NCI-H524 (cell line): ENCODE measurements at places on chromosomes 4 and X.

DNA sequence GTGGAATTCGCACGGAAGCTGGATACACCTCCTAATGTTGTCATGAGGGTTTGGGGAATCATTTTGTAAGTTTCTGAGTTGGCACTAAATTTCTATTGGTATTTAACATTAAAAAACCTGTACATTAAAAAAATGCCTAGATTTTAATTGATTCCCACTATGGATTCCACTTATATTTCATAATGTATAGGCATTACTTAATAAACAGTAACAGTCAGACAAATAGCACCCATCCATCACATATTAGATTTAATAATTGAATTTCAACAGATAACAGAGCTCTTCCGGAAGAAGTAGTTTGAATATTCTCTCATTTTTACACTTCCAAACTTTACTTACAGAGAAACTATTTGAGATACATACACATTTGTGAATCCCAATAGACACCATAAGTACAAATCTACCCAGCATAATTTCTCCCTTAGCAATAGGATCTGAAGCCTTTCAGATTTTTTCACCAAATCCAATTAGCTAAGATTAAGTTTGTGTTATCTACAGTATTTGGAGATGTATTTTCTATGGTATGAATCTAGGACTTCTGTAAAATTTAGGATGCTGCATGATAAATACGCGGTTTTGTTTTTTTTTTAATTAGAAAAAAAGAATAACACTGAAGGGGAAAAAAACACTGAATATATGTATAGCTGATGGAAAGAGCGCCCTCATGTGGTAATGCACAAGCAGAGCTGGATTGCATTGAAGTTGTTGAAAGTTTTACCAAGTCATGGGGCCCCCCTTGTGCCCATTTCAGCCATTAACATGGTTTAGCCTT, 12.2 kb upstream of the ODAM start:
- peak; percentile 50 for DNase-seq

GRCh38 chrX:142994988-142995387, 30.7 kb upstream of the SPANXN4 start:
- no peak for DNase-seq

DNA sequence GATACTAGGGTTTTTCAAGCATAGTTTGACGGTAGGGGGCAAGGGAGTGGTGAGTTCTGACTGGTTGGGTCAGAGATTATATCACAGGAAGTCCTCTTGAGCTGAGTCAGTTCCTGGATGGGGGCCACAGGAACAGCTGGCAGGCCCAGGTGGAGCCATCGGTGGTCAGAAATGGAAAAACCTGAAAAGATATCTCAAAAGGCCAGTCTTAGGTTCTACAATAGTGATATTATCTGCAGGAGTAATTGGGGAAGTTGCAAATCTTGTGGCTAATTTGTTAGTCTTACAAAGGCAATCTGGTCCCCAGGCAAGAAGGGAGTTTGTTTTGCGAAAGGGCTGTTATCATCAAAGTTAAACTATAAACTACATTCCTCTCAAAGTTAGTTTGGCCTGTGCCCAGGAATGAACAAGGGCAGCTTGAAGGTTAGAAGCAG, 159.3 kb downstream of the PTCHD1 start:
- peak; percentile 5 for DNase-seq

DNA sequence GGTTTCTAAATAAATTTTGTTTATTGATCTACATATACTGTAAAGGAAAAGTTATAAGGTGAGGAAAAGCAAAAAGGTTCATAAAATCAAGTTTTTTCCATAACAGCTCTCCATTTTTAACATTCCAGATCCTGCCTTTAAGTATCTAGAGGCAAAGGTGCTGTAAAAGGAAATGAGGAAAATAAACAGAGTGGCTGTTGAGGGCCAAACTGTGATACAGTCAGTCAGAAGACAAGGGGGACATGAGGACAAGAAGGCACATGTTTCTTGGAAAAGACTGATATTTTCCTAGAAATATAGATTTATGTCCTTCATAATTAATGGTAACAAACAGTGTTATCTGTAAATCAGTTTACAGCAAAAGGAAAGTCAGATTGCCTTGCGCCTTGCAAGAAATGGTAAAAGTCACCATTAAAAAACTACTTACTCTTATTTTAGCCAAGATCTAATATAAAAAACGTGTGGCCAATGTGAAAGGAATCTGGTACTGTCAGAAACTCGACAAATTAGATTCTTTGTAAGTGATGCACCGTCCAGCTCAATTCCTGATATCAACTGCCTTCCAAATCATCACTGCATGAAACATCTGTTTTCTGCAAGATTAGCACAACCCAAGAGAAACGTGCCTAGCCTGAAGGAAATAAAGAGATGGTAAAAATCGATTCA, 34.0 kb upstream of the VEGFD start:
- DNase-seq: no peak

GRCh38 chr4:53055274-53055673, 193.2 kb downstream of the RASL11B start:
- no peak for DNase-seq

- no peak for DNase-seq
Measured at GRCh38 chr4:168321006-168321405, 2.5 kb upstream of the DDX60 start.

GRCh38 chr4:15024386-15024785, 22.1 kb downstream of the CPEB2 start:
- DNase-seq: no peak

DNA sequence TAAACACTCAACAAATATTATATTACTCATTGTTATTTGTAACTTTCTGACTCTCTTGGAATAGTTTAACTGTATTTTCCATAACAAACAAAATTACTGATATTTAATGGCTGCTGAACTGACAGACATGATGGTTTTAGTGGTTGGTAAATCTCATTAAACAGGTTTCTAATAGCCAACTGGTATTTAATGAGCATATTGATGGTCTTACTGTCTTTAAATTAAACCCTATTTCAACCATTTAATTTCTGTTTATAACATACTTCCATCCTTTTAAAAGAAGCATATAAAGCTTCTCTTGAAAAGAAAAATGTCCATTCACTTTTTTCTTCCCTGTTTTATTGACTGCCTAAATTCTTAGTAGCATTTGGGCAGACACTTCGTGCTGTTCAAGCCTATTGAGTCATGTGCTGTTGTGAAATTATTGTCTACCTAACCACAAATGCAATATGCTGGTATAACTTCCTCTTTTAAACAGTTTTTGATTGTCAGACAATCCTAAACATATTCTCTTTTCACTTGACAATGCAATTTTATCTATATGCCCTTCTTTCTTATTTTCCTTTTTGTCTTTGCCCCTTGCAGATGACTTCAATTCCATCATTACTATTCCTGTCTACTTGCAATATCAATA, 163.9 kb upstream of the SLC7A11 start:
- DNase-seq: no peak

DNA sequence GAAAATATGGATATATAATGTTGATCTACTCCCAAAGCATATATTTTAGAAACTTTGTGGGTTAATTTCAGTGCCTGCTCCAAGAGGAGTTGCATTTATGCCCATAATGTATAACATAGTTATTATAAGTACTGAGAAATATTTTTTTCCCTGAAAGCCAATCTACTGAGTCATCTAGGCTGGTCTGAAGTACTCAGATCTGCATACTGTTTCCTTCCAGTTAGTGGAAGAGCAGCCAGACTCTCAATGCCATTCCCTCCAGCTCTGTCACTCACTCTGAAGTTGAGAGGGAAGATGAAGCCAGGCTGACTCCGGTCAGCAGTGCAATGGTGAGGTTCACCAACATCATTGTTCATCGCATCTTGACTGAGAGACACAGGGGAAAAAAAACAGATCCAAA, 505.1 kb downstream of the PPARGC1A start:
- DNase-seq: no peak

GRCh38 chr4:70818921-70819320, 20.8 kb downstream of the GRSF1 start:
- no peak for DNase-seq

DNA sequence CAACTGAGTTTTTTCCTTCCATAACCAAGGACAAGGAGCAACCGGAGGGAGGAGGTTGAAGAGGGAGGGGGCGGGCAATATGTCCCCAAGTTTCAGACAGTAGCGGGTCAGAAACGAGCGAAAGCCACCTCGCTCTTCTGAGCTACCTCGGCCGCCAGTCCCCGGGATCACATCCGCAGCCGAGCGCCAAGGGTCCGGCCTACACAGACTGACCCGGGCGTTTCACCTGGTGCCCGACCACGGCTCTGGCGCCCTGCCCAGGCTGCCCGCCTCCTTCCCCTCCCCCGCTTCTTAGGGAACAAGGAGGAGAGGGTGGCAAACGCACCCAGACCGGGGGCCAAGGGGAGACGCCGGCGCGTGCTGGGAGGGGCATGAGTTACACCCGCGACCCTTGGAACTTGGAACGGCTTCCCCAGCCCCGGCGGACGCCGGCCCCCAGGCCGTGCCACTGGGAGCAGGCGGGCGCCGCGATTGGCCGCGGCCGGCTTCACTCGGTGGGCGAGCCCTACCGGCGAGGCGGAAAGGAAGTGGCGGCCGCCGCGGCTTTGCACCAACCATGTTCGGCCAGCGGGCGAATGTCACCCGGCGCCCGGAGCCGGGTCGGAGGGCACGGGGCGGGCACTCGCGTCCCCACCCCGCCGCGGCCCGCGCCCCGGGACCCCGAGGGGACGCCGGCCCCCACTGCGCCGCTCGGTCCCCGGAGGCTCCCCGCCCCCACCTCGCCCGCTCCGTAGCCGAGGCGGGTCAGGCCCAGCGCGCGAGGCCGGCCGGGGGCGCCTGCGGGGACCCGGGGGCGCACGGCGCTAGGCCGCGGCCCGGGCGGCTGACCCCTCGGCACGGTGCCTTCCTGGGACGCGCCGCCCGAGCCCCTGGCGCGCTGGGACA, 1.5 kb downstream of the IRF2 start:
- peak; percentile 21 for DNase-seq

- DNase-seq: no peak
Measured at GRCh38 chr4:13851085-13851940, 223.8 kb upstream of the BOD1L1 start.

- DNase-seq: no peak
Measured at GRCh38 chr4:53695540-53696463, 104.5 kb upstream of the LNX1 start.

GRCh38 chr4:184816962-184817361, 8.8 kb downstream of the ACSL1 start:
- no peak for DNase-seq

DNA sequence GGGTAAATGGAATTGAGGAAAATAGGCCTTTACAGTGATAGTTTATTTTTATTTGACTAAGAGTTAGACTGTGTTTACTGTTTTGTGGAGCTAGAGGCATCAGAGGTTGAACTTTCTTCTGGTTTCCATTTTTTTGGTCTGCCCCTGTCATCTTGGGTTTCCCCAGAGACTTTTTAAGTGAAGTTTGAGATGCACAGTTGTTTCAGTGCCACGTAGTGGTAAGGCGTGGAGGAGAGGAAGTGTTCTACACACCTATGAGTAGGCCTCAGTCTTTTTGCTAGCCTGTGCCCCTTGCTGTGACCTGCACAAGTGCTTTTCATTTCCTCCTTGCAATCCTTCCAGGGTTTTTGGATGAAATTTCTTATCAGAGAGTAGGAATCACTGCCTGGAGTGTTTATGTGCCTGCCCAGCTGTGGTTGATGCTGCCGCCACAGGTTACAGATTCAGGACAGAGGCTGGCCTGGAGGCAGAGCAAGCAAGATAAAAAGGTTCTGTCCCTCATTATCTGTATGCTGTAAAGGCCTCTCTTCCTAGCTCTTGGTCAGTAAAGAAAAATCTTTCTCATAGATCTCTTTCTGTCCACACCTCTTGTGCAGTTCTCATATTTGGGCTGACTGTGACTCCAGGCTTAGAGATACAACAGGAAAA, 12.5 kb upstream of the HSFX4 start:
- no peak for DNase-seq

DNA sequence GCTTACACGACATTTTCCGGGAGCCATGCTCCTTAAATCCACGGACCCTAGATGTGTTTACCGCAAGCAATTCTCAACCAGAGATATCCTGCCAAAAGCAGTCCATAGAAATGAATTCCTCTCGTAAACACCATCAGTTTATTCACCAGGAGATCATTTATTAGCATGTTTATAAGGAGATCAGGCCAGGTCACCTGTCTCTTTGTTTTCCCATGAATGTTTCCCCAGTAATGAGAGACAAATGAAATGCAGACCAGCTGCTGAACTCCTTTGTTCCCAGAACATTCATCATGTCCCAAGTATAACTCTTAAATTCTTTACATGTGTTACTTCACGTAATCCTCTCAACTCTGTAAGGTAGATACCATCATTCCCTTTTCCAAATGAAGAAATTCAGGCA, 137.1 kb downstream of the DDX53 start:
- DNase-seq: no peak

DNA sequence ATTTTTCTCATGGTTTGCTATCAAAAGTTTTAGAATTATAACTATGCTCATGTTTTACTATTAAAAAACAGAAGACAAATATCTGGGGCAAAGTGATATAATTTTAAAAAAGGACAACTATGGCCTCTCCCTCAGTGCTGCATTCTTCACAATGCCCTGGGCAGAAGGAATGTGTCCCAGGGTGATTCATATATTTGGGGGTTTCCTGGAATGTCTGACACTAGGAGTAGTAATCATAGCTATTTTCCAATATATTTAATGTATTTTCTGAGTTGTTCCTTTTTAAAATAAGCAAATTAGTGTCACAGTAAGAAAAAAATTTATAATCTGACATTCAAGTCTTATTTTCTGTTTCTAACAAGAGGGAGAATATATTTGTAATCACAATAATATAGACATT, 281.7 kb downstream of the UNC5C start:
- DNase-seq: no peak

- DNase-seq: no peak
Measured at GRCh38 chrX:136549226-136549625, 17.2 kb downstream of the VGLL1 start.

GRCh38 chrX:132127743-132128142, at the start of gene FRMD7:
Gene FRMD7, minus strand, starts transcription at chrX:132128020. Its CDS starts 176 bp downstream, at chrX:132127844.
- no peak for DNase-seq

GRCh38 chrX:41516999-41517765, 70.0 kb downstream of the NYX start:
- DNase-seq: no peak

GRCh38 chr4:112343330-112344080, 46.3 kb downstream of the ALPK1 start:
- DNase-seq: peak; percentile 83

DNA sequence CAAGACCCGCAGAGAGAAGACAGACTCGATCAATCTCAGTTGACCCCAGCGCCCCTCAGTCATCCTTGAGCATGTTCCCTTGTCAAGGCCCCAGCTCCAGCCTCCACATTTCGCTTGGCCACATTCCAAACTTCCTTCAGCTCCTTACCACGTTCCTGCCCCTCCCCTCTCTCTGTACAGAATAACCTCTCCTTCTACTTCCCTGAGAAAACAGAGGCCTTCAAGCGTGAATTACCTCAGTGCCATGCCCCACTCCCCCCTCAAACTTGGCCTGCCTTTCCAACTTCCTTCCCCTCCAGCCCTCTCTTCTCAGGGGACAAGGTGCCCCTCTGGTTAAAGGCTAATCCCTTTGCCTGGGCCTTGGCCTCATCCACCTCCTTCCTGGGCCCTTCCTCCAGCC, 3.2 kb upstream of the RIPPLY1 start:
- no peak for DNase-seq

GRCh38 chrX:15988661-15989603, 134.3 kb upstream of the AP1S2 start:
- no peak for DNase-seq

- no peak for DNase-seq
Measured at GRCh38 chr4:151908201-151908600, 147.4 kb upstream of the GATB start.

GRCh38 chr4:25939330-25939729, 25.3 kb downstream of the SMIM20 start:
- DNase-seq: no peak

GRCh38 chrX:41664908-41665307, 23.9 kb upstream of the GPR34 start:
- DNase-seq: no peak
